ENCODE measurements at places on chromosomes 13 and 19.

DNA sequence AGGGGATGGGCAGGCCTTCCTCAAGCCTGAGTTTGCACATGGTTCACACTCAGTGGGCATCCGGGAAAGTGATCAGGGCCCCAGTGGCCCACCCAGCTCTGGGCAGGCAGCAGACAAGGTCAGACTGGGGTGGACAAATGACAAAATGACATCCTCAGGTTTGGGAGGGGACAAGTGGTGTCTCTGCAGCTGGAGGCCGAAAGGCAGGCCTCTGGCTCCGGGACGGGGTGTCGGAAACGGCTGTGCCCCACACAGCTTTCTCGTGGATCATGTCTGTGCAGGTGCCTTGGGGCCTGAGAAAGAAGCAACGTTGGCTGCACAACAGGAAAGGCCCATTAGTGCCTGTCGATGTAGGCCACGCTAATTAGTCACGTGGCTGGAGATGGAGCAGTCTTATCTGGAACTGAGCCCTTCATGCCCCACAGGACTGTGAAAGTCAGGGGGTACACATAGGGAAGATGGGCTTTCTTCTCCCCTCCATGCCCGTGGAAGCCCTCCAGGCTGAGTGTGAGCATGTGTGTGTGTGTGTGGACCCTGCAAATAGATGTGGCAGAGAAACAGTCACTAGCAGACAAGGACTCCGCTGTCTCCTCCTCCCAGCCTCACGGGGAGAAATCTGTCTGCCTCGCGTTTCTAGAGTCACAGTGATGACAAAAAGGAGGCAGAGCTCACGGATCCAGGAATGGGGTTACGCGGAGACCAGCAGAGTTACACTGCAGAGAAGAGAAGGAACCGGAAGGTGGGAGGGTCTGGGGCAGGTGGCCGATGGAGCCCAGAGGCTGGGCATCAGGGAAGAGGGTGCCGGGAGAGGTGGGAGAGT lies 44.2 kb downstream of the CHST8 start:
- no peak for DNase-seq

DNA sequence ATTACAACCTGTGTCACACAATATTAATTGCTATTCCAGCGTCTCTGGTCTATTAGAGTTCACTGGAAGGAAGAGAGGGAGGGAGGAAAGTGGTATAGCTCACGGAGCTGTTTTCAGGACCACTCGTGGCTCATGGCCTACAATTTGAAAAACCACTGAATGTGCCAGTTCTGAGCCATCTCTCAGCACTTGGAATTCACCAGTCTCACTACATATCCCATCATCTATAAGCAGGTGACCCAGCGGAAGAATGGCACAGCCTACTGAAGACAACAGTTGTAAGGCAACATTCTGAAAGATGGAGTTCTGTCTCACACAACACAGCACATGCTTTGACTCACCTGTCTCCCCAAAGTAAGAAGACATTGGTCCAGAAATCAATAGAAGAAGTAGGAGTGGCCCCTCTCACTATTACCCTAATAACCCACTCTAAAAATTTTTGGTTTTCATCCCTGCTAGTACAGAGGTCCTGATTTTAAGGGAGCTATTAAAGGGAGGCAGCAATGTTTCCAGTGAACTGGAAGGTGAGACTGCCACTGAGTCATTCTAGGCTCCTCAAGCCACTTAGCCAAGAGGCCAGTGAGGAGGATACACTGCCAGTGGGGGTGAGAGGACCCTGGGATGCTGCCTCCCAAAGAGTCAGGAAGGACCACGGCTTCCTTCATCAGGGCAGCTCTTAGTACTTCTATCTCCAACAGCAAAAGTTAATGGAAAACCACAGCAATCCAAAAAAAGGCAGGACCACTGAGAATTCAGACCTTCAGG lies 50.0 kb upstream of the DOCK9 start:
- DNase-seq = no peak

DNA sequence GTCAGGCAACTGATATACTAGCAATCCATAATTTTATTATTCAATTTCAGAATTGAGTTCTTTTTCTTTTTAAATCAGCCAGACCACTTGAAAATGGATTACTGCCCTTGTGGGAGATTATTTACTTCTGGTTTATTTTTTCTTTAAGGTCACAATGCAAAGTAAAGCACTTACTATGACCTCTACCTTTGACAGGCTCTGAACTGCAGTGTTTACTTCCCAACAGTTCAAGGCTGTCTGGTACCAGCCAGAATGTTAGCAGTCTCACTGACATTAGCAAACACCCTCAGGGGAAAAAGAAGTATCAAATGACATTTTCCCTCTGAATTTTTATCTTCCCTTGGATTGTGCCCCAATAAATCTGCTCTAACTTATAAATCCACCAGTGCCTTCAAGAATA lies 57.5 kb downstream of the RAP2A start:
- DNase-seq = no peak

DNA sequence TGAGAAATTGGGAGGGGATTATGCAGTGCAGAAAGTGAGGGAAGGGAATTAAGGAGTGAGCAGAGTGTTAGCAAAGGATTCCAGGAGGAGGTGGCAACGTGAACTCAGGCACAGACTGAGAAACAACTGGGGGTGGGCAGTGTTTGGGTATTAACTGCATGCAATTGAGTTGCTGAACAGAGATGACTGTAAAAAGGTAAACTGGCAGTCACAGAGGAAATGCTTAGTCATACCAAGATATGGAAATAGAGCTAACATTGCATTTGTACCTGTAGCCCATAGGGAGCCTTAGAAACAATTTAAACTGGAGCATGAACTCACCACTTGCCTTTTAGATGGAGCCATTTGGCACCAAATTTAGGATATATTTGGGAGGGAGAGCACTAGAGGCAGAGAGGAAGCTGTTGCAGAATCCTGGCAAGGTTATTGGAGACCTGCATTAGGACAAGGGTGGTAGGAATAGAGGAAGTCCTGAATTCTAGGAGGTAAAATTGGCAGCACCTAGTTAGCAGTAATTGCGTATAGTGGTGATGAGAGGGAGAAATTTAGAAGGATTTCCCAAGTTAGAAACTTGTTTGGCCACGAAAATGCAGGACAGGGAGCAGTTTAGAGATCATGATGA lies 100.6 kb upstream of the FRY start:
- DNase-seq = no peak

DNA sequence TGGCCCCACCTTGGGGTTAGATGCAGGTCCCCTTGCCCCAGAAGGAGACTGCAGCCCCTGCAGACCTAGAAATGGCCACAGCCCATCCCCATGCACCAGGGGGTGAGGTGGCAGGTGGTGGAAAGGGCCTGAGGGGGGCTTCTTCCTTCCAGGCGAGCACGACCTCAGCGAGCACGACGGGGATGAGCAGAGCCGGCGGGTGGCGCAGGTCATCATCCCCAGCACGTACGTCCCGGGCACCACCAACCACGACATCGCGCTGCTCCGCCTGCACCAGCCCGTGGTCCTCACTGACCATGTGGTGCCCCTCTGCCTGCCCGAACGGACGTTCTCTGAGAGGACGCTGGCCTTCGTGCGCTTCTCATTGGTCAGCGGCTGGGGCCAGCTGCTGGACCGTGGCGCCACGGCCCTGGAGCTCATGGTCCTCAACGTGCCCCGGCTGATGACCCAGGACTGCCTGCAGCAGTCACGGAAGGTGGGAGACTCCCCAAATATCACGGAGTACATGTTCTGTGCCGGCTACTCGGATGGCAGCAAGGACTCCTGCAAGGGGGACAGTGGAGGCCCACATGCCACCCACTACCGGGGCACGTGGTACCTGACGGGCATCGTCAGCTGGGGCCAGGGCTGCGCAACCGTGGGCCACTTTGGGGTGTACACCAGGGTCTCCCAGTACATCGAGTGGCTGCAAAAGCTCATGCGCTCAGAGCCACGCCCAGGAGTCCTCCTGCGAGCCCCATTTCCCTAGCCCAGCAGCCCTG lies 4.2 kb upstream of the F10 start:
- no peak for DNase-seq
